ENCODE measurements at places on chromosomes 2 and 18.

GRCh38 chr18:9539938-9540337 is 64.6 kb downstream of the RALBP1 start:
- no peak for DNase-seq

GRCh38 chr2:72990695-72991438 is 73.5 kb downstream of the EMX1 start:
- DNase-seq, result no peak

DNA sequence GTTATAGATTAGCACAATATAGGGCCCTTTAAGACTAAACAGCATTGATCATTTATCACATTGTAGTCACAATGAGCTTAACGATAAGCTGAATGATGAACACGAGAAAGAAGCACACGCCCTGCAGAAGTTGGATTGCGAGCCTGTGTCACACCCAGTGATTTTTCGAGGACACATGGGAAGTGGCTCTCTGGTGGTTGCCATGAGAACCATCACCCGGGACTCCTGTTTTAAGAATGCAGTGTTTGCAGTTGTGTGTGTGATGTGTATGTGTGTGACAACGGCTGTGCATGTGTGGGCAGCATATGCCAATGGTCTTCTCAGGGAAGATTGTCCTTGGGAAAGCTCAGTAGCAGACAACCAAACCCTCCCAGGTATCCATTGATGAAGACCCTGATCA is 69.2 kb downstream of the PDCL3 start:
- peak; percentile 87 for DNase-seq

- DNase-seq, result no peak
Measured at GRCh38 chr18:46920653-46921052, 3.3 kb downstream of the KATNAL2 start.

GRCh38 chr2:18319987-18320386 is 240.5 kb downstream of the RDH14 start:
- no peak for DNase-seq

DNA sequence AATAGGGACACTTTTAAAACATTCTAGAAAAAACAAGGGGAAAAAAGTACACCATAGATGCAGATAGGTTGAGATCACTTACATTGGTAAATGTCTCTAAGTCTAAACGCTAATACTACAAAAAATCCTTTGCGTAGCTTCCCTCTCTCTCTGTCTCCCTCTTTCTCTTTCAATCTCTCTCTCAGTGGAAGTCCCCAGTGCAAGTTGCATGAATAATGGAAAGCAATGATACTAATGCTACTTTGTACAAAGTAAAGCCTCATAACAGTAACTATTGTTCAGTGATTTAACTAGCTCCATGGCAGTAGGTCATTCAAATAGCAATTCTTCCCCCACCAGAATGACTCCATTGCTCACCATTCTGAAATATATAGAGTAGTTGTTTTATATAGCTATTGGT is 12.8 kb downstream of the MEIS1 start:
- DNase-seq, result no peak
